ENCODE measurements at places on chromosomes 2 and 18. TPM values are rescaled to one million over a fixed set of nuclear protein-coding genes. Genes with fewer than 3 reads are reported as not detected.

The SP140 gene
- 0.65 TPM for total RNA-seq

The DRC1 gene
- not detected for total RNA-seq

The GALNT13 gene
- total RNA-seq: 0.05 TPM

The PPIL3 gene
- 173 TPM for total RNA-seq

The SERPINB4 gene
- not detected for total RNA-seq

The SPDYA gene
- total RNA-seq: not detected

The SKOR2 gene
- not detected for total RNA-seq

The FEV gene
- not detected for total RNA-seq

The LRRC30 gene
- total RNA-seq: not detected

The PLB1 gene
- total RNA-seq: 0.65 TPM

The CNDP1 gene
- total RNA-seq: not detected

The MRO gene
- total RNA-seq: not detected

The IL1F10 gene
- not detected for total RNA-seq

The GALR1 gene
- not detected for total RNA-seq

The POTEI gene
- total RNA-seq: not detected

The CDH7 gene
- total RNA-seq: not detected

The SERPINB12 gene
- not detected for total RNA-seq

The MARCHF4 gene
- 6.9 TPM for total RNA-seq

The SIX2 gene
- not detected for total RNA-seq

The SERPINB11 gene
- total RNA-seq: not detected

The ANKRD30B gene
- total RNA-seq: 26.2 TPM

The LAMA1 gene
- 7.2 TPM for total RNA-seq

The VWC2L gene
- total RNA-seq: not detected

The NEDD4L gene
- 8.1 TPM for total RNA-seq

The RTN4 gene
- 361 TPM for total RNA-seq

The ZNF396 gene
- 0.33 TPM for total RNA-seq

The RASGRP3 gene
- 30.6 TPM for total RNA-seq

The ASB18 gene
- not detected for total RNA-seq

The SERPINB3 gene
- total RNA-seq: not detected

The CIB4 gene
- total RNA-seq: not detected

The ACKR3 gene
- 1.7 TPM for total RNA-seq

The STON1 gene
- 2.5 TPM for total RNA-seq

The PIEZO2 gene
- total RNA-seq: 1.8 TPM

The SCN7A gene
- total RNA-seq: not detected

The POTEC gene
- total RNA-seq: 0.98 TPM

The GPR35 gene
- total RNA-seq: 0.17 TPM

The NEUROD1 gene
- not detected for total RNA-seq

The VIL1 gene
- total RNA-seq: not detected

The AQP12A gene
- not detected for total RNA-seq

The DIPK1C gene
- 0.02 TPM for total RNA-seq

All from A172 (cell line).